ENCODE measurements at places on chromosomes 16 and 17.

DNA sequence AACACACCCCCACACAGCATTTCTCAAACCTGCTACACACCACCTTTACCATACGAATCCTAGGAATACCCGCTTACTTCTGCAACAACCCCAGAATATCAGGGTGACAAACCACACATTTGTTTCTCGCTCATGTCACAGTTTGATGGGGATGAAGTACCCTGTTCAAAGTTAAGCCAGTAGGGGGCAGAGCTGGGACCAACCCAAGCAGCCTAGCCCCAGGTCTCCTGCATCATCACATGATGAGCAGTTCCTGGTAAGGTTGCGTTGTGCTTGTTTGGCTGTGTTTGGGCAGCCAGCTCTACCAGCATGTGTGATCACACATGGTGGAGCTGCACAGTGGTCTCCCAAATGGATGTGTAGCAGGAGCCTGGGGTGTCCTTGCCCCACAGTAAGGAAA lies 103.6 kb upstream of the C16orf82 start:
- DNase-seq: peak; percentile 28

DNA sequence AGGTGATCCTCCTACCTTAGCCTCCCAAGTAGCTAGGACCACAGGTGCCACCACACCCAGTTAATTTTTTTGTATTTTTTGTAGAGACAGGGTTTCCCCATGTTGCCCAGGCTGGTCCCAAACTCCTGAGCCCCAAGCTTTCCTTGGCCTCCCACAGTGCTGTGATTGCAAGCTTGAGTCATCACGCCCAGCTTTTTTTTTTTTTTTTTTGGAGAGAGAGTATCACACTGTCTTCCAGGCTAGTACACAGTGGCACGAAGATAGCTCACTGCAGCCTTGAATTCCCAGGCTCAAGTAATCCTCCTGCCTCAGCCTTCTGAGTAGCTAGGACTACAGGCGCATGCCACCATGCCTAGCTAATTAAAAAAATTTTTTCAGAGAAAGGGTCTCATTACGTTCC lies 27.2 kb downstream of the HEATR9 start:
- no peak for DNase-seq

DNA sequence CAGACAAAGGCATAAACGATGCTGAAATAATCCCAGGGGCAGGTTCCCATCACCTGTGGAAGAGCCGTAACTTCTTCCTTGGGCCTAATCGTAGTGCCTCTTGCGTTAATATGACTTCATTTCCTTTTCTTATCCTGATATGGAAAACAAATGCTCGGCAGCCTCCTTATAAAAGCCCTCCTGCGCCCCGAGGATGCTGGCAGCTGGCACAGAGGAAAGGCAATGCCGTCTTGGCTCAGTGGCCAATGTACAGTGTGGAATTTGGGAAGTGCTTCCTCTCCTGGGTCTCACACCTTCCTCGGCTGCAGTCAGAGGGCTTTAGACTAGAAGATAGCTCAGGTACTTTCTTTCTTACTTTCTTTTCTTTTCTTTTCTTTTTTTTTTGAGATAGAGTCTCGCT lies 3.4 kb downstream of the SCN4A start:
- DNase-seq: no peak

GRCh38 chr17:19381741-19382444 lies 3.6 kb downstream of the MAPK7 start:
- no peak for DNase-seq

- DNase-seq: no peak
Observed at GRCh38 chr16:84585467-84585866, 32.4 kb downstream of the COTL1 start.

DNA sequence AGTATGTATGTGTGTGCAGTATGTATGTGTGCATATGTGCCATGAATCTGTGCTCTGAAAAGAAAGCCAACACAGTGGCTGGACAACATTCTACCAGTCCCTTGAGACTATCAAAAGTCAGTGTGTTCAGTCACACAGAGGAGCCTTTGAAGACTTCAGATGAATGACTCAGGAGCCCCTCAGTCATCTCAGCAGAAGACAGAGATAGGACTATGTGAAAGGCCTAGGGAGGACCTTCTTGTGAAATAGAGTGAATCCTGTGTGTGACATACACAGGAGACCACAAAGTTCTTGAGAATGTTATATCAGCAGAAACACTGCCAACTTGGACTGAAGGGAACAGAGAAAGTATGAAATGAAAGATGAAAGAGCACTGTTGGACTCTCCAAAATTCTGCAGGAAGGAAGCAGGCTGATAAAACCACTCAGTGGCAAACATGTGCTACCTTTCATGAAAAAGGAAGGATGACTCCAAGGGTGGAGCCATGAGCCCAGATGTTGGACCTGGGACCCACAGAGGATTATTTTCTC lies 108.4 kb downstream of the METRNL start:
- DNase-seq: no peak

DNA sequence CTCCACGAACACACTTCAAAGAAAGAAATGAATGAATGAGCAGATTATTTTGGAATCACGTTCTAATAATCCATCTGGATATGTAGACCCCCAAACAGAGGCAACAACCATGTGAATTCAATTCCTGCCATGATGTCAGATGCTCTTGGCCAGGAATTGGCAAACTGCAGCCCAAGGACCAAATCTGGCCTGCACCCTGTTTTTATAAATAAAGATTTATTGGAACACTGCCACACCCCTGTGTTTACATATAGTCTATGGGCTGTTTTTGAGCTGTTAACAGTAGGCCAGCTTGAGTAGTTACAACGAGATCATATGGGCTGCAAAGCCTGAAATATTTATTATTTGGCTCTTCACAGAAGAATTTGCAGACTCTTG lies 336.0 kb upstream of the ZFHX3 start:
- no peak for DNase-seq

- no peak for DNase-seq
Observed at GRCh38 chr17:53719229-53719628, 103.5 kb upstream of the KIF2B start.

DNA sequence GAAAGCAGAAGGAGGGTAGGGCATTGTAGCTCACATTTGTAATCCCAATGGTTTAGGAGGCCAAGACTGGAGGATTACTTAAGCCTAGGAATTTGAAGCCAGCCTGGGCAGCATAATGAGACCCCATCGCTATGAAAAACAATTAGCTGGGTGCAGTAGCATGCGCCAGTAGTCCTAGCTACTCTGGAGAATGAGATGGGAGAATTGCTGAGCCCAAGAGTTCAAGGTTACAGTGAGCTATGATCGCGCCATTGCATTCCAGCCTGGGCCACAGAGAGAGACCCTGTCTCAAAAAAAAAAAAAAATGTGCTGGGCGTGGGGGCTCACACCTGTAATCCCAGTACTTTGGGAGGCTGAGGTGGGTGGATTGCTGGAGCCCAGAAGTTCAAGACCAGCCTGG lies 5.0 kb downstream of the ATF7IP2 start:
- no peak for DNase-seq
